ENCODE measurements at places on chromosomes 5 and 9.

GRCh38 chr5:181108578-181109165, 22.3 kb downstream of the OR2V1 start:
- no peak for DNase-seq

DNA sequence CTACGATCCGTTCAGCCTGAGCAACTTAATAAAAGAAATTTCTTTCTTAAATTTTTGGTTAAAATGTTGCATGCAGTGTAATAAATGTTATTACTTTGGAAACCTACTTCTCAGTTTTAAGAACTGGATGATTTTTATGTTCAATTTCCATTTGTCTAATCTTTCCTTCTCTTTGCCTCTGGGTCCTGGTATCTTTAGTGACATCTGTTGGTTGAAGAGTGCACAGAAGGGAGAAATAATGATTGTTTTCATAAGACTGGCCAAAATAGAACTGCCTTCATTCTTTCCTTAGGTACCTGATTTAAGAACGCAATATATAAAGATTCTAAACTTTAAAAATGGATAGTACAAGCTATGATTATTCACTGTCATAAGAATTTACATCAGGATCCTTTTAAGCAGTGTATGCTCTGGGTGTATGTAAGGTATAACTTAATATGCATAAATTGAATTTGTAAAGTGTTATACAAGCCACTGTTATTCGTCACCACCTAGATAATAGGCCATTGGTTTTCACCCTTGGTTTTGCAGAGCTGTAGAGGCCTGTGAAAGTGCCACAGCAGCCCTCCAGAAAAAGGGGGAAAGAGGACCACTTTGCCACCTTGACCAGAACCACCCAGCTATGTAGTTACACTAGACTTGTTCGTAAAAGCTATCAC, 82.8 kb upstream of the TLX3 start:
- DNase-seq = no peak

DNA sequence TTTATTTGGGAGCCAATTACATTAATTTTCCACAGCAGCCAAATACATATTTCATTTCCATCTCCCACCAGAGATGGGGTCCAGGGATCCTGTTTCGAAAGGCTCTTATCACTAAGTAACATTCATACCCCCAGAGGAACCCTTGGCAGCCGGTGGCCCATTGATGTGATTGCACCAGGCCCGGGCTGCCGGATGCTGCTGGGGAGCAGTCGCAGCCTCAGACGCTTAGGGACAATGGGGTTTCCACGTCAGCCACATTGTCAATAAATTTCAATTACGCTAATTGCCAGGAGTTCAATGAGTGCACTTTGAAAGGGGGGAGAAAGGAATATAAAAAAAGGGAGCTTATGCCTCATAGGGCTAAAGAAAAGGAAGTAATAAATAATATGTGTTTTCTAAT, 478.8 kb upstream of the ADAMTS16 start:
- DNase-seq = no peak

DNA sequence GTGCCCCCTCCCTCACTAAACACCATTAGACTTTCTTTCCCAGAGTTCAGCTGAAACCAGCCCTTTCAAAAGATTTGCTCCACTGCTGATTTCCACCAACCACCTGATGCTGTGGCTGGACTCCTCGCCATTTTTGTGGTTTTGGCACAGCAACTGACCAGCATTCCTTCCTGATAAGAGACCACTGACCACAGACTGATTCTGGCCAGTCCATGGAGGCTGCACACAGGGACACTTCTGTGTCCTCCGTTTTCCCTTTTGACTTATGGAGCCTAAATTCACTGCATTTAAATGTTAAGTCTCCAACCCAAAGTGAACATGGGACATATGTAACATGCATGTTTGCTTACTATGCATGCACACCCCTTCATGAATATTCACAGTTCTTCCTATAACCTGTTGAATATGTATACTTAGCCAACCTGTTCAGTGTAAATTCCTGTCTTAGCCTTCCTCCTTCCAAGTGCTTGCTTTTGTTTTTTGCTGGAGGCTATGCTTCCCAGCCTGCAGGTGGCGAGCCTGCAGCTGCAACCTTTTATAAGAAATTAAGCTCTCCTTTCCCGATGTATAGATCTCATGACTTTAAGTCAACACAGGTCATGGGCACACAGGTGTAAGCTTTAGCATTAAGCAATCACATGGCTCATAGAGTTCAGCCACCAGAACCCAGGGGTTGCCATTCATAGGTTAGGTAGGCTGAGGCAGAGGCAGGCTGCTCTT, 78.7 kb downstream of the ACTL7B start:
- no peak for DNase-seq

DNA sequence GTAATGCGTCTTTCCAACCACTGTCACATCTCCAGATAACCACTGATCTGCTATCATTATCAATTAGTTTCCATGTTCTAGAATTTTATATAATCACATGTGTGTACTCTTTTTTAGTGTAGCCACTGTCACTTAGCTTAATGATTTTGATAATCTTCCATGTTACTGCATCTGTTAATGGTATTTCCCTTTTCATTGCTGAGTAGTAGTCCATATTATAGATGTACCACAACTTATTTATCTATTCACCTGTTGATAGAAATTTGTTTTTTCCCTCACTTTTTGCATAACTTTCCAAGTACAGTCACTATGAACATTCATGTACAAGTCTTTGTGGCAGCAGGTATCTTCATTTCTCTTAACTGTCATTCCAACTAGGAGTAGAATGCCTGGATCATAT, 30.3 kb upstream of the RPS23 start:
- DNase-seq = no peak

- DNase-seq = no peak
Observed at GRCh38 chr9:76181781-76182180, 212.4 kb downstream of the RFK start.

DNA sequence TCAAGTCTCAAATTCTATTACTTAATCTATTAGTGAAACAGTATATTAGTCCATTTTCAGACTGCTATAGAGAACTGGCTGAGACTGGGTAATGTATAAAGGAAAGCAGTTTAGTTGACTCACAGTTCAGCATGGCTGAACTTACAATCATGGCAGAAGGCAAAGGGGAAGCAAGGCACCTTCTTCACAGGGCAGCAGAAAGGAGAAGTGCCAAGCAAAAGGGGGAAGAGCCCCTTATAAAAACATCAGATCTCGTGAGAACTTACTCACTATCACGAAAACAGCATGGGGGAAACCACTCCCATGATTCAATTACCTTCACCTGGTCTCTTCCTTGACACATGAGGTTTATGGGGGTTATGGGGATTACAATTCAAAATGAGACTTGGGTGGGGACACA, 67.9 kb upstream of the CHSY3 start:
- DNase-seq = no peak

DNA sequence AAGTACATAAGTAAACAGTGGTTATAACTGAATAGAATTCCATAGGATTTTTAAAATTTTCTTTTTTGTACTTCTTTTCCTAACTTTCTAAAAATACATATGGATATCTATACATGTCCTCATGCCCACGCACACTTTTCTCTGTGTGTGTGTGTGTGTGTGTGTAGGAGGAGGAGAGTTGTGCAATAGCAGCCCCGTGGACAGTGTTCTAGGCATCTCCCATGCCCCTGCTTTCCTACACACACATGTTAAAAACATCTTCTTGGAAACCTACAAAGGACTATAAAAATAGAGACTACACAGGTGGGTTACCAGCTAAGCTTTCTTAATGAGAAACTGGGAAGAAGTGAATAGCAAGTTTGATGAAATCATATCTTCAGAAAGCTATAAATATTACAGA, 19.8 kb upstream of the HEXB start:
- DNase-seq = no peak

DNA sequence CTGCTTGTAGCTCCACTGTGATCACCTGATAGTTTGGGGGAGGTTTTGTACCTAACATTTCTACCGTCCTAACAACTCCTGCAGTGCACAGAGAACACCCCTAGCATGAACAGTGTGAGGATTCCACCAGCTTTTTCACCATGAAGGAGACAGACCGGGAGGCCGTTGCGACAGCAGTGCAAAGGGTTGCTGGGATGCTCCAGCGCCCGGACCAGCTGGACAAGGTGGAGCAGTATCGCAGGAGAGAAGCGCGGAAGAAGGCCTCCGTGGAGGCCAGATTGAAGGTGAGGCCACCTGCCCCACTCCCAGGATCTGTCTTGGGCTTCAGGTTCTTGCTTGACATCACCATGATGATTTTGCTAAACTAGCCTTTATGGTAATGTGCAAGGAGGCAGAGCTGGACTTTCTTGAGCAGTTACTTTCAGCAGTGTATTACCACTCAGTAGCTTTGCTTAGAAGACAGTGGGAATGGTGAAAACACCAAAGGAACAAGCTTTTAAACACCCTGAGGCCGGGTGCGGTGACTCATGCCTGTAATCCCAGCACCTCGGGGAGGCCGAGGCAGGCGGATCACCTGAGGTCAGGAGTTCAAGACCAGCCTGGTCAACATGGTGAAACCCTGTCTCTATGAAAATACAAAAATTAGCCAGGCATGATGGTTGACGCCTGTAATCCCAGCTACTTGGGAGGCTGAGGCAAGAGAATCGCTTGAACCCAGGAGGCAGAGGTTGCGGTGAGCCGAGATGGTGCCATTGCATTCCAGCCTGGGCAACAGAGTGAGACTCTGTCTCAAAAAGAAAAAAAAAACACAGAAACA, 3.3 kb downstream of the EXOC3 start:
- no peak for DNase-seq

- no peak for DNase-seq
Observed at GRCh38 chr9:126671381-126671831, 57.7 kb downstream of the LMX1B start.

- DNase-seq = no peak
Observed at GRCh38 chr9:126392662-126393371, 66.2 kb downstream of the MVB12B start.

DNA sequence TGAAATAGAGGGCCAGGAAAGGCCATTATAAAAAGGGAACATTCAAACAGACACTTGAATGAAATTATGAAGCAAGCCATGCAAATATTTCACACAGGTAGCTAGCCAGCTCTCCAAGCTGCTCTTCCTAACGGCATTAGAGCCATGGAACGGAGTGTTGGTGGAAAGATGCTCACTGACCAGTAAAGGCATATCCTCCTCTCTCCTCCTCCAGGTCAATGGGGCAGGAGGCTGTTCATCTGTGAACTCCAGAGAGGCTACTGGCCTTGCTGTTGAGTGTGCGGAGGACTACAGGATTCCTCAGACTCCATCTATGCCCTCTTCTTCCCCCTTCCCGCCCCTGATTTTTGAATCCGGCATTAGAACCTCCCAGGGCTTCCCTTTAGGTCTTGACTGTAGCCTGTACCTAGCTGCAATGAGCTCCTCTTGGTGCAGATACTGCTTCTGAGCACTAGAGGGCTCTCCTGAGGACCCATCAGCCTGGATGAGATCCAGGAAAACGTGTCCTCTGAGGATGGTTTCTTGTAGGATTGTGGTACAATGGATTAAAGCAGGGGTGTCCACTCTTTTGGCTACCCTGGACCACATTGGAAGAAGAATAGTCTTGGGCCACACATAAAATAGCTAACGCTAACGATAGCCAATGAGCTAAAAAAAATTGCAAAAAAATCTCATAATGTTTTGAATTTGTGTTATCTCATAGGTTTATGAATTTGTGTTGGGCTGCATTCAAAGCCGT, 162.2 kb downstream of the SREK1 start:
- peak; percentile 13 for DNase-seq

GRCh38 chr9:118384531-118385100, 680.4 kb downstream of the TLR4 start:
- no peak for DNase-seq

- no peak for DNase-seq
Observed at GRCh38 chr5:148820461-148821395, 5.7 kb upstream of the ADRB2 start.

DNA sequence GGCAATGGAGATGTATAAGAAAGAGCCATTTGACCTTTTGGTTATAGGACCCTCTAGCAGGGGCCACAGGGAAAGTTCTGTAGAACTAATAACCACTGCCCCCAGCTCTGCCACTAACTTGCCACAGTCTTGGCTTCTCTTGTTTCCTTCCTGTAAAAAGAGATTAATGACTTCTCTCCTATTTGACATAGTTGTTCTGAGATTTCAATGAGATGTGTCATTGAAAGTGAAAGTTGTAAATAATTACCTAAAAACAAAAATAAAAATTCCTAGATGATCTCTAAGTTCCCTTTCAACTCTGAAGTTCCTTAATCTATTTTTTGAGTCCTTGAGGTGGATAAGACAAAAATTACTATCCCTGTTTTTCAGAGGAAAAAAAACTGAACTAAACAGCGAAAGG, 1.4 kb upstream of the KIF12 start:
- no peak for DNase-seq

DNA sequence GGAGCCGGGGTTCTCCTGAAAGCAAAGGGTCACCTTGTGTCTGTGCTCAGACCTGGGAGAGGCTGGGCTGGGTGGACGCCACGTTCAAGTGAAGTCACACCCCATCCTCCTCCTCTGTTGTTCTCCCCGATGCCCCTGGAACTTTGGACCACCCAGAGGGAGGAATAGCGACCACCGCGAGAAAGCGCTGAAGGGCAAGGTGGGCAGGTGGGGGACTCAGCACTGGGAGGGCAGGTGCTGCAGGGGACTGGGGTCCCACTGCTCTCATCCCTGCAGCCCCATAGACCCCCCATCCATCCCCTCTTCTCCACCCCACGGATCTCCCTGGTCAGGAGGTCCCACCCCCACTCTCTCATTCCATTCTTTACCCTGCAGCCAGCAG, 48.8 kb upstream of the COL5A1 start:
- DNase-seq = no peak

DNA sequence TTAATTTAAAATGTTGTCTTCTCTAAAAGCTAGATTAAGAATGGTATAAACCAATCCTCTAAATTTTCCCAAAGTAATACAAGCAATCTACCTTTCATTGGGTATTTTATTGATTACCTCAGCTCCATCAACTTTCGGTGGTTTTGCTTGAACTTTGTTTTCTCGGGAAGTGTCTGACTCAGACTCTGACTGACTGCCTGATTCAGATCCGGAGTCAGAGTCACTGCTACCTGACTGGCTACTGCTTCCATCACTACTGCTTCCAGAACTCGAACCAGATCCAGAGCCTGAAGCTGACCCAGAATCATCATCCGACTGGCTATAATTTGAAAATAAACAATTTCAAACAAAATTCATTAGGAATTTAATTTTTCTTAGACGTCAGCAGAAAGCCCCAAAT, 24.0 kb downstream of the CHD1 start:
- no peak for DNase-seq

DNA sequence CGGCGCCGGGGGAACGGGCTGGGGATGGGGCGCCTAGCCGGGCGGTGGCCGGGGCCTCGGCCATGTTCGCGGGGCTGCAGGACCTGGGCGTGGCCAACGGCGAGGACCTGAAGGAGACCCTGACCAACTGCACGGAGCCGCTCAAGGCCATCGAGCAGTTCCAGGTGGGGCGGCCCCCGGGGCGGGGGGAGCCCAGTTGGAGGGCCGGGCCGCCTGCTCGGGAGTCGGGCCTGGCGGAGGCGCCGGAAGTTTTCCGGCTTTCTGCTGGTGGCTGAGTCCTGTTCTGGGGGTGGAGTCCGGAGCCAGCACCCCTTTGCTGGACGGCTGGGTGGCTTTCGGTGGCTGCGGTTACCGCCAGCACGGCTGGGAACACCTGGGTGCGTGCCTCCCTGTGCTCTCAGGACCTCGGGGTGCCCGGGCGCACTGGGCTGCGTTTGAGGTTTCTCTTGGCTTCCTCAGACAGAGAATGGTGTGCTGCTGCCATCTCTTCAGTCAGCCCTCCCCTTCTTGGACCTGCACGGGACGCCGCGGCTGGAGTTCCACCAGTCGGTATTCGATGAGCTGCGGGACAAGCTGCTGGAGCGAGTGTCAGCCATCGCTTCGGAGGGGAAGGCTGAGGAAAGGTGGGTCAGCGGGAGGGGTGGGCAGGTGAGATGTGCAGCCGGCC, 454 bp downstream of the NELFB start:
- no peak for DNase-seq

- no peak for DNase-seq
Observed at GRCh38 chr5:171840711-171841522, 55.3 kb downstream of the SMIM23 start.
